ENCODE measurements at places on chromosomes 11 and 22.

GRCh38 chr11:65525546-65526480 lies 930 bp downstream of the SCYL1 start:
- no peak for DNase-seq

- DNase-seq, result no peak
Measured at GRCh38 chr11:18710545-18710944, 12.0 kb downstream of the TMEM86A start.

GRCh38 chr11:42234451-42234951 lies 775.0 kb upstream of the LRRC4C start:
- DNase-seq, result no peak

DNA sequence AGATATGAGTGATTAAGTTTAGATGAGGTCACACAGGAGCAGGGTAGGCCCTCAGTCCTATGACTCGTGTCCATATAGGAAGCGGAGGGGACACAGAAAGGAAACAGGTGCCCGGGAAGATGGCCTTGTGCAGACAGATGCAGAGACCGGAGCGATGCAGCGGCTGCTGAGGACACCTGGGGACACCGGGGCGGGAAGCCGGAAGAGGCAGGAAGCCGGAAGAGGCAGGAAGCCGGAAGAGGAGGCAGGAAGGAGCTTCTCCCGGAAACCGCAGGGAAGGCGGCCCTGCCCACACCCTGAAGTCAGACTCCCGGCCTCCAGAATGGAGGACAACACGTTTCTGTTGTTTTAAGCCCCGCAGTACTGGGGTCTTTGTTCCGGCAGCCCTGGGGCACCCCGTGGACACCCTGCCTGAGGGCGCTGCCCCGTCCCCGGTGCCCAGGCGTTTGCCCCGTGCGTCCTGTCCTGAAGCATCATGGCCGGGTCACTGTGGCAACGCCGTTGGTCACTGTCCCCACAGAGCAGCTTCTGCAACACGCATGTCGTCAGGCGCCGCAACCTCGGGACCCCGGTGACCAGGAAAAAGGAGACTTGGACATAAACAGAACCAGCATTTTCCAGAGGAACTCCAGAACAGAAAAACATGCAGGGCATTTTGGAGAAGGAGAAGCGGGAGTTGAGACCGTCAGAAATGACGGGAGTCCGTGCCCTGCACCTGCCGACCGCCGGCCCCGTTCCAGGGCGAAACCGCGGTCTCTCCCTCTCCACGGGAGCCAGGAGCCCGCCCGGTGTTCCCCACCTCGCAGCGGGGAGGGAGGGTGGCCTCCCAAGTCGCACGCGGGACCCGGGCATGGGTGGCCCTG lies 103.4 kb downstream of the BRD1 start:
- DNase-seq, result no peak

GRCh38 chr11:128311742-128312719 lies 275.3 kb downstream of the ETS1 start:
- DNase-seq, result no peak

GRCh38 chr11:76810151-76810853 lies 27.1 kb downstream of the TSKU start:
- DNase-seq, result peak; percentile 8

GRCh38 chr11:18248561-18248960 lies at the start of gene SAA2:
TSS of gene SAA2 (minus strand) at chr11:18248668. CDS start at chr11:18248011, 657 bp downstream.
- no peak for DNase-seq

GRCh38 chr11:43316451-43316850 lies 4.7 kb downstream of the API5 start:
- DNase-seq, result no peak

GRCh38 chr11:115944596-115944995 lies 440.4 kb upstream of the CADM1 start:
- no peak for DNase-seq

DNA sequence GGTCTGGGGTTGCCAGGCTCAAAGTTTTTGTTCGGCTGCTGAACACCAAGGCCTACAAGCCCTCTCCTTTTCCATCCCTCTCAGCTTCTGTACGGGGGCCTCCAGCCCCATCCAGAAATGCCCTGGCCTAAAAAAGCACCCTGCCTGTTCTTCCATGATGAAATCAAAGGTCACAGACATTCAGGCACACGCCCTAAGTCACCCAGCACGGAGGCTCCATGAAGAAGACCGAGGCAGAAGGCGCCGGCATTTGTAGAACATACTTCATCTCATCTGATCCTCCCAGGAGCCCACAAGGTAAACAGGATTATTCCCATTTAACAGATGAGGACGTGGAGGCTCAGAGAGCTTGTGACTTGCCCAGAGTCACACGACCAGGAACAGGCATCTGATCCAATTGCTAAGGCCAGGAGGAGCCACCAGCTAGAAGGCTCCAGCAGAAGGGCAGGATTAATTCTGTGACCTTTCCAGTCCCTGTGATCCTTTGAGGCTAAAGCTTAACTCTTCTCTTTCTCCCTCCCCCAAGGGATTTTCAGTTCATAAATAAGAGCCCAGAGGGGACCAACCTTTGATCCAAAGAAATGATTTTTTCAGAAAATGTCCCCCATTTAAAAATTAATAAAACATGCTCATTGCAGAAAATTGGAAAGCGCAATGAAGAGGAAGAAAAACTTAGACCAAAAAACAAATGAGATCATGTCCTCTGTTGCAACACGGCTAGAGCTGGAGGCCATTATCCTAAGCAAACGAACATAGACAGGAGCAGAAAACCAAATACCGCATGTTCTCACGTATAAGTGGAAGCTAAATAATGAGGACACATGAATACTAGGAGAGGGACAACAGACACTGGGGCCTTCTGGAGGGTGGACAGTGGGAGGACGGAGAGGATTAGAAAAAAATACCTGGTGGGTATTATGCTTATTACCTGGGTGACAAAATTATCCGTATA lies 38.7 kb downstream of the CYTH4 start:
- DNase-seq, result no peak

DNA sequence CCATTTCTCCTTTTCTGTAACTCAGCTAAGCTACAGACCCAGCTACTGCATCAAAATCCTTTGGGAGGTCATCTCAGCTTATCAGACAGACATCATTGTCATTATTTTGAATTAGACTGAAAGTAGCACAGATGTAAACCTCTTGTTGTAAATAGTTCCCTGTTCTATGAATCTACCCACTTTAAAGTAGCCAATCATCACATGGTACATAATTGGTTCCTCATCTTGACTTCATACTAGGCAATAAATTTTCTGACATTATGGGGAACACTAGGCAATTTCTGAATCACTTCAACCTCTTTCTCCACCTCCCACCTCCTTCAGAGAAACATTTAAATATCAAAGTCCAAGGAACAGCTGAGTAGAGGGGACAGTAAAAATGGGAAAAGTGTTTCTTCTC lies 47.9 kb downstream of the MPPED2 start:
- no peak for DNase-seq

- DNase-seq, result no peak
Measured at GRCh38 chr11:44453871-44454270, 111.6 kb upstream of the CD82 start.

GRCh38 chr11:65446446-65447277 lies 24.1 kb downstream of the NEAT1 start:
- DNase-seq, result no peak

GRCh38 chr22:23782703-23783102 lies 4.1 kb upstream of the SMARCB1 start:
- DNase-seq, result no peak

DNA sequence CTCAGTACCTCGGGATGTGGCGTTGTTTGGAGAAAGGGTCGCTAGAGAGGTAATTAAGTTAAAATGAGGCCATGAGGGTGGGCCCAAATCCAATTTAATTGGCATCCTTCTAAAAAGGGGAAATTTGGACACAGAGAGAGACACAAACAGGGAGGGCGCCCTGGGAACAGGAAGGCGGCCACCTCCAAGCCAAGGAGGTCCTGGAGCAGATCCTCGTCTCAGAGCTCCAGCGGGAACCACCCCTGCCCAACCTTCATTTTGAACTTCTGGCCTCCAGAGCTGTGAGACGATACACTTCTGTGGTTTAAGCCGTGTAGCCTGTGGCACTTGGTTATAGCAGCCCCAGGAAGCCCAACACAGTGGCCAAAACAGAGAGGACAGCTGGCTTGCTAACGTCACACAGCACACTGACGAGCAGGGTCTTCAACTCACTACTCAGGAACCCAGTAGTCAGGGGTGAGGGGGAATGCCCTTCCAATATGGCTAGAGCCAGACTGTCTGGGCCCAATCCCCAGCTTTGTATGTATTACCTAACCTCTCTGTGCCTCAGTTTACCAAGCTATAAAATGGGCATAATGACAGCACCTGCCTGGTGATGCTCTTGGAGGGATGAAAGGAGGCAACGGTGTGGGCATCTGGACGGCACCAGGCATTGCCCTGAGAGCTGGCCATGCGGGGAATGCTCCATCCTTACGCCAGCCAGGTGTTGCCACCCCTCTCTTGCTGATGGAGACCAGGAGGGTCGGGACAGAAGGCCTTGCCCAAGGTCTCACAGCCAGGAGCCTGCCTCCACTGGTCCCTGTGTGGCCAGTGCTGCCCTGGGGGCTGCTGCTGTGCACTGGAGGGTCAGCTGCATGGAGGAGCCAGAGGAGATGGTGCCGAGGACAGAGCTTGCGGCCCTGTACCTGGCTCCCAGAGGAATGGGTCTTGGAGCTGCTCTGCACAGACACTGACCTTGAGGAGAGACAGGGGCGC lies 53.3 kb upstream of the LINC01488 start:
- DNase-seq, result no peak

GRCh38 chr22:23922921-23923320 lies 28.7 kb downstream of the MIF start:
- DNase-seq, result no peak

- no peak for DNase-seq
Measured at GRCh38 chr11:285021-285893, 3.7 kb upstream of the PGGHG start.

DNA sequence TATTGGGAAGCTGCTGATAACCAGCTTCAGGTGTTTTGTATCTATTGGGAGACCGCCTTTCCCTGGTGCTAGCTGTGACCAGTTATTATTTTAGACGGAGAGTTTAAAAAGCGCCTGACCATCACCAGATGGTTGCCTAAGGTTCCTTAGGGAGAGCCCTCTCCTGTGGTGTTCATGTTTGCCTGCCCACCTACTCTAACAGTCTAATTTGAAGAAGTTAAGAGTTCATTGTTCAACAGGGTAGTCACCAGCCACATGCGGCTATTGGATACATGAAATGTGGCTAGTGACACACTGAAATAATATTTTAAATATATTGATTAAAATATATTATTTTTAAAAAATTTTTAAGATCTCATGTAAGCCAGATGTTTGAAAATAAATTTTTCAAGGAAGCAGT lies 71.3 kb upstream of the SLN start:
- no peak for DNase-seq

DNA sequence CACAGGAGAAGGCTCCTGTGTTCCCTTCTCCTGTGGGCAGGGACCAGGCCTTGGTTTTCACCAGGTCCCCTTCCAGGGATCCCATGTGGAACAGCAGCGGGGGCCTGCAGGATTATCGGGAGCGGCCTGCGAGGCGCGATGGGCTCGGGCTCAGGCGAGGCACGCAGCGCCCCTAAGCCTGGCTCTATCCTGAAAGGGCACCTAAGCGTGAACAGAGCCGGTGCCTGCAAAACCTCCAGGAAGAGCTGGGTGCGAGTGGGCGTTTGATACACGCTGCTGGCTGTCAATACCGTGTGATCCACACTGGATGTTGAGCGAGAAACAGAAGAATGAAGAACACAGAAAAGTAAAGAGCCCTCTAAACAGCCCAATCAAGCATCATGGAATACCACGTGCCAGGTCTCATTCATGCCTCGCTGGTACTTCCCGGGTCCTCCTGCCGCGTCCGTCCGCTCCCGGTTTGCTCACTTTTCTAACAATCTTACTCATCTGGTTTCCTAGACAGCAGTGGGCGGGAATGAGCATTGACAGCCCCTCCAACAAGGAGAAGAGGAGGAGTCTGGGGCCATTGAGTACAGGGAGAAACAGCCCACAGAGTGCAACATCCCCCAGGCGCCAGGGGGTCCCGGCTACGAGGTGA lies 12.5 kb downstream of the OSBPL5 start:
- DNase-seq, result no peak

- no peak for DNase-seq
Measured at GRCh38 chr22:44524806-44525205, 26.8 kb upstream of the RTL6 start.

DNA sequence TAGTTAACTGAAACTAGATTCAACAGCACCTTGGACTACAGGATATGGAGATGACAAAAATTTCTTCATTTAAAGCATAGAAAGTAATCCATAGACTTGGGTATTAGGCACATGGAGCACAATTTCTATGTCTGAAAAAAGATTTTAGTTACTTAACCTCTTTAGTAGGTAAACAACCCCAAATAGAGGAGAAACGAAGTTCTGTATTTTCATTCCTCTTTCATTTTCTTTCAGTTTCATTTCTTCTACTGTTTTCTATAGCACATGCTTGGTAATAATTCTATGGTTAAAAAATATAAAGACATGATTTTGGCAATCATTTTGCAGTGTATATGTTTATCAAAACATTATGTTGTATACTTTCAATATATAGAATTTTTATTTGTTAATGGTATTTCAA lies 99.5 kb downstream of the CASP12 start:
- no peak for DNase-seq

- no peak for DNase-seq
Measured at GRCh38 chr11:67588136-67588503, 4.5 kb downstream of the GSTP1 start.

- no peak for DNase-seq
Measured at GRCh38 chr11:12372111-12372510, 5.3 kb upstream of the PARVA start.

DNA sequence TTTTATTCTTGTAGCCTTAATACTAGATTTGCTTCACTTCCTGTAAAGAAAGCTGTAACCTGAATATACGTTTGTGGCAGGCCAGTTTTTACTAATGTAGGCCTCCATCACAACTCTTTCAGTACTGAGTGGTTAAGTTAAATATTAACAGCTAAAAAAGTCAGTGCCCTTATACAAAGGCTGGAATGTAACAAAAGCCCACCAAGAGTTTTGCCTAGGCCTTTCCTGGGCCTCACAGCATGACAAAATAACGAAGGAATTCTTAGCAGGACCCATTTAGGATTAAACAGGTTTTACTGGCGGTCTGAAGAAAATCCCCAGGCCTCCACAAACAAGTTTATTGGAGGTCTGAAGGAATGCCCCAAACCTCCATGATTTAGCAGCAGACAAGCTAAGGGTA lies 43.7 kb downstream of the PIWIL3 start:
- no peak for DNase-seq

GRCh38 chr11:50182486-50182885 lies 149.8 kb downstream of the OR4C45 start:
- no peak for DNase-seq

DNA sequence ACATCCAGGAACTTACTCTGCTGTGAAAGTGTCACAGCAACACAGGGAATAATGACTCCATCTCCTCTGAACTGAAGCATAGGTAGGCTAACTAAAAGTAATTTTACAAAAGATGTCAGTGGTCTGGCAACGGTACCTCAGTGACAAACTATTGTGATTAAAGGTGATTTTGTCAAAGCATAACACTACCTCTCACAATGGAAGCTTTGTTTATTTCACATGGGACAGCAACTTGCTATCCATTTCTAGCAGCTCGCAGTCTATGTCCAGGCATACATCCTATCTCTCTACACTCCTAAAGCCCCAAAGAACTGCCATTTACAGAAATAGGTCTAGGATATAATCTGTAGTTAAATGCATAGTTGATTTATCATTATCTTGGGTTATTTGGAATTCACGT lies 163.0 kb downstream of the KIRREL3 start:
- DNase-seq, result no peak
